Esophagus squamous epithelium (tissue), 5 donors: ENCODE measurements at places on chromosomes 16 and 17.

DNA sequence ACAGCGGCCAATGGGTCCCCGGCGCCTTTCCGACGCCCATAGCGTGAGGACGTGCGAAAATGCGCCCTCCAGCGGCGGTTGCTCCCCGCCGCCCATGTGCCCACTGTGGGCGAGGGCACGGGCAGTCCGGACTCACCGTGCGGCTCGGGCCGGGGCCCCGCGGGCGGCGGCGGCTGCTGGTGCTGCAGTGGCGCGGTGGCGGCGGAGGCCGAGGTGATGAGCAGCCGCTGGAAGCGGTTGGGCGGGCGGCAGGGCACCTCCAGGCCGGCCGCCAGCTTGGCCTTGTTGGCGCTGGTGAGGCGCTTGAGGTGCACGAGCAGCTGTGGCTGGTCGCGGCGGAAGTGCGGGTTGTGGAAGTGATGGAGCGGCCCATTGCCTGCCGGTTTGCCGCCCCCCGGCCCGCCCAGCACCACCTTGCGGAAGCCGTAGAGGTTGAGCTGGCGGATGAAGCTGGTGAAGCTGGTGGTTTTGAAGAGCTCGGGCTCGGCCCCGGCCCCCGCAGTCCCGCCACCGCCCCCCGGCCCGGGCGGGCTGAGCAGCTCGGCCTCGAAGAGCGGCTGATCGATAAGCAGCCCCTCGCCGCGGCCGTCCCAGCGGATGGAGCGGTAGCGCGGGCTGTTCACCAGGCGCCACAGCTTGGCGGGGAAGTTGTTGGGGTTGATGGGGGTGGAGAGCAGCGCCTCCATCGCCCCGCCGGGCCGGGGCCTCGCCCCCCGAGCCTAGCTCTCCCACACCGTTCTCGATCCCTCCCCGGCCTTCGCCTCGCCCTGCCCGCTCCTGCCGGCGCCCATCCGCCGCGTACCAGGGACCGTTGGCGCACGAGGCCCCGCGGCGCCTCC lies at the start of gene HSF5:
Gene HSF5 (minus strand): TSS at position 820 of the 839 bp plus-strand sequence. CDS start 134 bp downstream, at position 686.
- DNase-seq: no peak

- no peak for DNase-seq
These were observed 12.2 kb downstream of the ZNF75A start for GRCh38 chr16:3317315-3317999.

- DNase-seq: no peak
These were observed 190.3 kb downstream of the CPPED1 start for GRCh38 chr16:12613131-12613991.

GRCh38 chr16:65318138-65318537 lies 196.3 kb upstream of the CDH11 start:
- DNase-seq: no peak

DNA sequence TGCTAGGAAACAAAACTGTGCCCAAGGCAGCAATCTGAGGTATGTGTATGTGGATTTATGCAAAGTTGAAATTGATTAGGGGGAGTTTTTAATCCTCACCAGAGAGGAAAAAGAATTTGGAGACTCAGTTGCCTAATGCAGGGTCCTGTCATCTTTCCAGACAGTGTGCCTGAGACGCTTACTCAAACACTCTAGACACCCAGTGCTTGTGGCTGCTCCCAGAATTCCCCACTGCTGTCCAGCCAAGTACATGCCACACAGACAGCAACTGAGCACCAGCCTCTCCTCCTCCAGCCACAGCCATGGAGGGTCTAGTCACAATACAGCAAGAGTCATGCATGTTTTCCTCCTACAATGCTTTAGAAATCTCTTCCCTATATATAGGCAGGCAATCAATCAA lies 118.1 kb downstream of the HIC1 start:
- no peak for DNase-seq

DNA sequence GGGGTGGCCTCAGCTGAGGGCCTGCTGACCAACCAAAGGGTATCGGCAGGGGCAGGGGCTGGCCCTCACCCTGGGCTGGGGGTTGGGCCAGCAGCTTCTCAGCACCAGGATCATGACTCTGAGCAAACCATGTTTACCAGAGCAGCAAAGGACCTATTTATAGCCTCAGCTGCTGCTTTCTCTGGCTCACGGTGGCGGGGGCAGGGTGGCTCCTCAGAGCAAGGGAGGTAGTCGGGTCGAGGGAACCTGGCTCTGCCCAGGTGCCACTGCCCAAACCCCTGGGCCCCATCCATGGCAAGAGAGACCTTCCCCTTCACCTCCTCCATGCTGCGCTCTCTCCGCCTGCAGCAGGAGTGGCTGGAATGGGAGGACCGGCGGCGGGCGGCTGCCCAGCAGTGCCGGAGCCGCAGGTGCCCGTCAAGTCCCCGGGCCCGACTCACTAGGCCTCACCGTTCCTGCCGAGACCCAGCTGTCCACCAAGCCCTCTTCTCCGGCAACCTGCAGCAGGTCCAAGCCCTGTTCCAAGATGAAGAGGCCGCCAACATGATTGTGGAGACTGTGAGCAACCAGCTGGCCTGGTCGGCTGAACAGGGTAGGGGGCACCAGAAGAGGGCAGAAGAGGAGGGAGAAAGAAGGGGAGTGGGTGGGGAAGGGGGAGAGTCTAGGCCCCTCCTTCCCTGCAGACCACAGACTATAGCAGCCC lies at the start of gene ASB16:
Gene ASB16 (plus strand): TSS at position 206 of the 703 bp plus-strand sequence. CDS start 86 bp downstream, at position 292.
- no peak for DNase-seq

GRCh38 chr16:89410794-89411309 lies 79.5 kb downstream of the ANKRD11 start:
- DNase-seq: no peak

DNA sequence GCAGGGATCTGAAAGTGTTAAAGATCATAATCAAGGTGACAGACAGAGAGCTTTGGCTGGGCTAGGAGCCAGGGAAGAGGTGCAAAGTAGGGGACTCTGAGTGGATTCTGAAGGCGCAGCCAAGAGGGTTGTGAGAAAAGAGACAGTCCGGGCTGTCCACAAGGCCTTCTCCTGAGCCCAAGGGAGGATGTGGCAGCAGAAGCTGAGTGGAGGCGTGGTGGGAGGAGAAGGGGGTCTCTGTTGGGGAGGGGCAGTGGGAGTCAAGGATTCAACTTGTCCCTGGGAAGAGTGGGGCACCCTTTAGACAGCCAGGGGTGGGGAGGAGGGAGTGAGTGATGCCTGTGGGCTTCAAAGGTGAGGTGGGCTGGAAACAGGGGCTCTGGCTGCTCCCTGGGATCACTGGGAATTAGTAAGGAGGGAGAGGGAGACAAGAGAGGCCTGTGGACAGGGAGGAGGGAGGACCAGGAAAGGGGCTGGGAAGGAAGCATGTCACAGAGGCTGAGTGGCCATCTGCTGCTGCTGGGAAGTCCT lies 10.6 kb downstream of the CES1 start:
- DNase-seq: no peak

DNA sequence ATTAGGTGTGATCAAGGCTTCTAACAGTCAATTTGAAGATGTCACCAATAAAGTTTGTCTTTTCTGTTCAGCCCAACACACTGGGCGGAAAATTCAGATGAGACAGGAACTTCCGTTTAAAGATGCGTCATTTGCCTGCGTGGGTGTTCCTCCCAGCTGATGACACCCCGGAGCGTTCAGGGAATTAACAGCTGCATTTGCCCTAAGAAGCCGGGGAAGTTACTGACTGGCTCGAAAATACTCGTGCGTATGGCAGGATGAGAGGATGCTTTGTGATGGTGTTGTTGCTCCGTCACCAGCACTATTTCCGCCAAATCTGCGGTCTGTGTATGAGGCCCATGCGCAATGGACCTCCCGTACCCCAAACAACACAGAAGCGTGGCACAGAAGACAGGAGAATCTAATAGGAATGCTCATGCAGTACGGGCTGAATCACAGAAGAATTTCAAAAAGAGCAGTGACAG lies 11.9 kb upstream of the PVALEF start:
- no peak for DNase-seq

- no peak for DNase-seq
These were observed 1.5 kb downstream of the SNX29 start for GRCh38 chr16:11978080-11978479.

- DNase-seq: no peak
These were observed 274.5 kb downstream of the MRTFB start for GRCh38 chr16:14345512-14346115.

- no peak for DNase-seq
These were observed 63.5 kb upstream of the USP7 start for GRCh38 chr16:9027070-9027799.

GRCh38 chr17:43952724-43953666 lies 745 bp downstream of the PYY start:
- DNase-seq: no peak

GRCh38 chr17:74531231-74531761 lies at the start of gene CD300LB:
TSS of gene CD300LB (minus strand) at chr17:74531475. CDS start at chr17:74531350, 125 bp downstream.
- no peak for DNase-seq

DNA sequence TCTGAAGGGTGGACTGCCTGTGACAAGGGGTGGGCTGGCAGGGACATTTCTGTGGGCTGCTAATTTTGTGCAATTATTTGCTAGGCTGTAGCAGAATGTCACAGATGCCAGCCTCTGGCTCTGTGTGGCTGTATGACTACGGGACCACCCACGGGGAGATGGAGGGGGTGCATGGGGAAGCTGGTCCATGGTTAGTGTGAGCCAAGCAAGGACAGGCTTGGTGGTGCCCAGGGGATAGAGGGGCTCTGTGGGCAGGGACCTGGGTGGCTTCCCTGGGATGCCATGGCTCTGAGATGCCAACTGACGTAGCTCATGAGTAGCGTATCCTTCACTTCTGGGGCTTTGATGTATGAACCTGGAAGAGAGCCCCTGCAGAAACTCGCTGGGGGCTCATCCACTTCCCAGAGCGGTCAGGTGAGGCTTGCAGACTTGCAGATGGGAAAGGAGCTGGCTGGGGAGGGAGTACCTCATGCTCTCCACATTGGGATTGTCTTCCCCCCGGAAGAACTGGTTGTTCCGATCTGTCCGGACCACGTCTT lies 87.2 kb downstream of the TBC1D16 start:
- DNase-seq: no peak

DNA sequence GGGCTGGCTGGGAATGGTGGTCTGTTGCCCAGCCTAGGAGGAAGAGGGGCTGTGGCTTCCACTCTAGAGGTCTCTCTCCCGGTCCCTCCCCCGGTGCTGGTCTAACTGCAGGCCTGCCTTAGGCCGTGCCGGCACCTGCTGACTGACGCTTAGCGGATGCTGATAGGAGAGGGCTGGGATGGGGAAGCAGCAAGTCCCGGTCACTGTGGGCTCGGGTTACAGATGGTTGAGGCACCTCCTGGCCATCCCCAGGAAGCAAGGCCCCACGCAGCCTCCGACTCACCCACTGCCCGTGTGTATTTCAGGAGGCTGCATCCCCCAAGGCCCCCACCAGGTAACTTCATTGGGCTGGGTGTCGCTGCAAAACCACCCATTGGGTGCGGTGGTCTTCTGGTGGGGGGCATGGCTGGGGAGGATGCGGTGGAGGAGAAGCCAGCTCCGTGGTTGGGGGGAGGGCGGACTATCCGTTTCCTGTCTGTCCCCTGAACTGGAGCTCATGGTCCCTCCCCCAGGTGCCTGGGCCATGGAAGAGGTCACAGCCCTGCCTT lies 278.9 kb downstream of the SEC14L1 start:
- no peak for DNase-seq

GRCh38 chr17:46940692-46941404 lies 17.9 kb downstream of the GOSR2 start:
- DNase-seq: peak; percentile 17

DNA sequence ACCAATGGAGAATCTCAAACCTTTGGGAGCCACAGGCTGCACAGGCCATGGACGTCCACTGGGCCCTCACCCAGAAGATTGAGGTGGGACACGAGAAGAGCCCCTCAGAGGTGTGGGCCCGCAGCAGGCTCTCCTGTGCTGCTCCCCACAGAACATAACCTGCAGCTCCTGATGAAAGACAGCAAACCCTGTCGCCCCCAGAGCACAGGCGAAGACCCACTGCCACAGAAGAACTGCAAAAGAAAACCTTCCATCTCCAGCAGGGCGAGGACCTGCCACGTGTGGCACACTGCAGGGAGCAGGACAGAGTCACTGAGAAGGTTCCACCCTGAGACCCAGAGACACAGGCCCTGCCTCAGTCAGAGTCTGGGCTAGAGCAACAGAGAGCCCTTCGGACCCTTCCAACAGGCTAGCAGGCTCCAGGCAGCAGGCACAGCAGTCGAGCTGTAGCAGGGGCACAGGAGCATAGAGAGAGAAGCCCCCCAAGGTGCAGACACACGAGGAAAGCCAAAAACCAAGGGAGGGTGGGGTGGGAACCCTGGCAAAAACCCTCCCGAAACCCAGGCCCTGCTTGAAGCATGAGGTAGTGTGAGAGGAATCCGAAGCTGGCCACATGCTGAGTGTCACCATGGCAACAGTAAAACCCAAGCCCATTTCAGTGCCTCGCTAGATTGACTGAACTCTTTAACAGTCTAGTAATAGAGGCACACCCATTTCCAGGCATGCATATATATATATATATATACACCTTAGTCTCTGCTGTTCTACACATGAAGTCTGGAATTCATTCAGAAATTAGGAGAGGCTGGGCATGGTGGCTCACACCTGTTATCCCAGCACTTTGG lies 60.0 kb upstream of the CHMP6 start:
- DNase-seq: no peak

DNA sequence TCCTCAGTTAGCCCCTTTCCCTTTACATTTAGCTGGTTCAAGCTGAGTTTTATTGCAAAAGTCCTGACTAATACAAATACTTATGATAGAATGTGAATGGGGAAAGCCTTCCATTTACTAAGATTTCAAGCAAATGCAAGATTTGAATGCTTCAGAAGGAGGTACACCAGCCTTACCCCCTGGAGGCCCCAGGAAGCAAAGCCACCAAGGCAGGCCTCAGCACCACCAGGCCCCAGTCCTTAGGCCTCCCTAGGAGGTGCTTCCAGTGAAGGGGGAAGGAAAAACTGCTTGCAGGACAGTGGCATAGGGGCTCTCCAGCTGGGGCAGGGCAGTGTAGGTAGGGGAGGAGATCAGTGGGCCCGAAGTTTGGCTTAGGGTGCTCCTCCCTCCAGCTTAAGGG lies 7.3 kb upstream of the PRPSAP2 start:
- no peak for DNase-seq

- no peak for DNase-seq
These were observed 37.5 kb upstream of the BHLHA9 start for GRCh38 chr17:1232786-1233185.

GRCh38 chr16:79723583-79724168 lies 123.1 kb upstream of the MAF start:
- DNase-seq: no peak

DNA sequence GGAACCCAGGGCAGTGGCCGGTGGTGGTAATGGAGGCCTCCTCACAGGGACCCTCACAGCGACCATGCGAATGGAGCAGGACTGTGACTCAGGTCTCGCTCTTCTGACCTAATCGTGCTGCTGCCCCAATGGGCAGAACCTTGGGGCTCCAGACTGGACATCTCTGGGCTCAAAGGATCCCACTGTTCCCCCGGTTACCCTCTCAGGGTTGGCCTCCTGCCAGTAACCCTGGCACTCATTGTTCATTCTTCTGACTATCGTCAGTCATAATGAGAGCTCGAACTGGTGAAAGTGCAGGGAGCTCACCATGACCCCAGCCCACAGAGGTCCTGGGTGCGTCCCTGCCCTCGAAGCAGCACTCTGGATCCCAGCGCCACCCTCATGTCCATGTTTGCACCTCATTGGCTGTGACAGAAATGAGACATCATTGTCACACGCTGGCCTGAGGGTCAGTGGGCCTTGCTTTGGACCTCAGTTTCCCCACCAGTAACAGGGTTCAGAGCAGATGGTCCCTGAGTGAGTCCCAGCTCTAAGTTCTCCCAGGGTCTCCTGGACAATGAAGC lies 4.0 kb upstream of the NPRL3 start:
- DNase-seq: no peak

- DNase-seq: no peak
These were observed 7.2 kb downstream of the CA7 start for GRCh38 chr16:66851166-66851964.

- DNase-seq: no peak
These were observed 3.7 kb downstream of the TMUB2 start for GRCh38 chr17:44190481-44190880.
